ENCODE measurements at places on chromosomes 1 and 21. TPM values are rescaled to one million over a fixed set of nuclear protein-coding genes. Genes with fewer than 3 reads are reported as not detected.

GRCh38 chr1:17080880-17081279, 27.0 kb upstream of the SDHB start:
- no peaks in the 10 kb centered on the region for H3K36me3 ChIP-seq
- H3K4me1 ChIP-seq, result no peaks in the 10 kb centered on the region
- H3K27me3 ChIP-seq, result peaks cover 7% of the 10 kb centered on the region

DNA sequence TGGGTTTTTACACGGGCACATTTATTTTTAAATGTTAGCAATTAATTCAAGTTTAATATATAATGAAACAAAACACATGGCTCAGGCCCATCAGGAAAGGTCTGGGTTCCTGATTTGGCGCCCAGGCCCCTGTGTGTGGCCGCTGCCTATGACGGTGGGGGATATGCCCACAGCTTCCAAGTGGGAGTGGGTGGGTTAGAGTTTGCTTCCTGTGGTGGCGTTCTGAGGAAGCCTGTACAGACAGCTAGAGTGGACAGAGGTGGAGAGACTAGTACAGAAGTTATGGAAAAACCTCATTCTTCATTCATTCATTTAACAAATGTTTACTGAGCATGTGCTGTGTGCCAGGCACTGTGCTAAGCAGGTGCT, 22.4 kb upstream of the EPS8L3 start:
- H3K4me1 ChIP-seq, result peaks cover 28% of the 10 kb centered on the region
- no peaks in the 10 kb centered on the region for H3K27me3 ChIP-seq
- no peak for DNase-seq
- H3K36me3 ChIP-seq, result no peaks in the 10 kb centered on the region

DNA sequence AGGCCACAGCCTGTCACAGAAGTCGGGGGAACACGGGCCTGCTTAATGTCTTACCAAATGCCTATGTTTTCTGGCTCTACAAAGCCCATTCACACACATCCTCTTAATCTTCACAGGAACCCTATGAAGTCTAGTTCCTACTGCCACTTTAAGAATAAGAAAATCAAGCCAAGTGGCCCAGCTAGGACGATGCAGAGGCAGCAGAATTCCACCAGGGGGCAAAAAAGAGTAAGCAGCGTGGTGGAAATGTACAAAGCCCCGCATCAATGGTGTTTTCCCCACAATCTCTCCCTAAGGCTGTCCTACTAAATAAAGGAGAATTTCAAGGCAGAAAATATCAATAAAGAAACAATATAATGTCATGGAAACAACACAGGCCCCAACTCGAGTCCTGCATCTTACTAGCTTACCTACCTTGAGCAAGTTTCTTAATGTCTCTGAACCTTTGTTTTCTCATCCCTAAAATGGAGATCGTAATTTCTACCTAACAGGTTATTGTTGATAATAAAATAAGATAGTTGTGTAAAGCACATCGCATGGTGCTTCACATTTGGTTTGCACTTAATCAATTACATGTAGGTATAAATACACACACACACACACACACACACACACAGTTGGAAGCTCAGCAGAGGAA, 21.4 kb downstream of the SEC16B start:
- no peak for DNase-seq
- peaks cover 5% of the 10 kb centered on the region for H3K27me3 ChIP-seq
- no peak overlapping the region for H3K4me3 ChIP-seq
- no peaks in the 10 kb centered on the region for H3K4me1 ChIP-seq
- H3K27ac ChIP-seq, result no peak overlapping the region
- H3K36me3 ChIP-seq, result no peaks in the 10 kb centered on the region

- H3K27ac ChIP-seq, result no peak overlapping the region
- DNase-seq, result no peak
- H3K36me3 ChIP-seq, result peaks cover 1% of the 10 kb centered on the region
- H3K4me1 ChIP-seq, result peaks cover 28% of the 10 kb centered on the region
- peak overlapping the region; percentile 68 for H3K4me3 ChIP-seq
These were observed 516 bp upstream of the NMNAT2 start for GRCh38 chr1:183418696-183419095.

- H3K36me3 ChIP-seq, result peaks cover 90% of the 10 kb centered on the region
- H3K27me3 ChIP-seq, result no peaks in the 10 kb centered on the region
- no peak overlapping the region for H3K4me3 ChIP-seq
- no peak for DNase-seq
- peaks cover 49% of the 10 kb centered on the region for H3K4me1 ChIP-seq
These were observed 13.4 kb downstream of the TSNAX start for GRCh38 chr1:231541842-231542241.

GRCh38 chr1:233293556-233294446, 1.7 kb downstream of the PCNX2 start:
- H3K27me3 ChIP-seq, result no peaks in the 10 kb centered on the region
- H3K27ac ChIP-seq, result peak overlapping the region; percentile 84
- H3K4me3 ChIP-seq, result peak overlapping the region; percentile 53
- H3K4me1 ChIP-seq, result peaks cover 34% of the 10 kb centered on the region
- DNase-seq, result no peak
- H3K36me3 ChIP-seq, result peaks cover 6% of the 10 kb centered on the region

DNA sequence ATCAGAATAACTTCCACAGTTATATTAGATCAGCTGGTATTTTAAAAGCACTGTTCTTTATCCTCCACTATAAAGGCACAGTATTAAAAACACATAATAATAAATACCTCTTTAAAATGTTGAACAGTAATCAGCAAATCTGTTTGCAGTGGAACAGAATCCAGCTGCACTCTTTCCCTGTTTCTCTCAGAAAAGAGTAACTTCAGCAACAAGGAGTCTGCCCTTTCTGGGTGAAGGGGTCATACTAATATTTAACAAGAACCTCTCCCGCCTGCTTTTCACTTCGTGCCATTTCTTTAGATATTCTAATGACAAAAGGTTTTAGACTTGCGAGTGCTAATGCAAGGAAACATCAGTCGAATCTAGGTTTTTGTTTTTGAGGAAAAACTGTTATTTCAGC, 194.2 kb upstream of the FMN2 start:
- peaks cover 1% of the 10 kb centered on the region for H3K27me3 ChIP-seq
- no peaks in the 10 kb centered on the region for H3K4me1 ChIP-seq
- DNase-seq, result no peak
- H3K27ac ChIP-seq, result no peak overlapping the region

- H3K36me3 ChIP-seq, result no peaks in the 10 kb centered on the region
- no peak overlapping the region for H3K27ac ChIP-seq
- no peaks in the 10 kb centered on the region for H3K27me3 ChIP-seq
These were observed 42.4 kb downstream of the PKP1 start for GRCh38 chr1:201325678-201326060.

DNA sequence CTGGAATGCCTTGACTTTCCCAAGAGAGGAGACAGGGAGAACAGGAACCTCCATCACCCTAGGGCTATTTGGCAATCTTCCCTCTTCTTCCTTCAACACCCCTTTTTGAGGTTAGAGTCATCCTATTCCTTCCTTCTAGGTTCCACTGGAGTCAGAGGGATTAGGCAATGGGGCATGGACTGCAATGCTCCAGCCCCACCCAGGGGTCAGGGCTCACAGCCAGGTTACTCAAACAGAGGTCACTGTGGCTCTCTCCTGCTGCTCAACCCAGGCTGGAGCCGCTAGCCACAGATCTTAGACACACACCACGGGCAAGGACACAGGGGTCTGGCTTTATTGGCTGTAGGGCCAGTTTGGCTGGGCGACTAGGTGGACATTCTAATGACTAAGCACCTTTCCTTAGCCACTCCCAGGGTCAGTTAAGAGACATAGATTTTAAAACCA, 145.5 kb upstream of the NRIP1 start:
- H3K27ac ChIP-seq, result no peak overlapping the region
- no peak for DNase-seq
- H3K4me3 ChIP-seq, result no peak overlapping the region
- H3K27me3 ChIP-seq, result peaks cover 16% of the 10 kb centered on the region
- no peaks in the 10 kb centered on the region for H3K36me3 ChIP-seq

DNA sequence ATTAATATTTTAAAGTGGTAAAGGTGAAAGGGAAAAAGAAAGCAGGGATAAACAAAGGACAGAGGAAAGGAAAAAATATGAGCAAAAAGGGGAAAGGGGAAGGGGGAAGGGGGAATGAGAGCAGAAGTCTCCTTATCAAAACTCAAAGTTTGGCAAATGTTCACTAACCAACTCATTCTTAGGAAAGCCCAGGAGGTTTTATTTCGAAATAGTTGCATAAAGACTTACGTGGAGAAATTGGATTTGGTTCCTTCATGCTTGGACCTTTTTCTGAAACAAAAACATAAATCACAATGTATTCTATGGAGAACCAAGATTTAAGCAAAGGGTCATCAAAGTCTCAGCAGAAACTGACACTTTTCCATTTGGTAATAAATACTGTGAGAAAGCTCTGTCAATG, 188.1 kb downstream of the TGFBR3 start:
- H3K36me3 ChIP-seq, result peaks cover 15% of the 10 kb centered on the region
- DNase-seq, result no peak
- H3K27ac ChIP-seq, result peak overlapping the region; percentile 90
- no peaks in the 10 kb centered on the region for H3K27me3 ChIP-seq
- peak overlapping the region; percentile 71 for H3K4me3 ChIP-seq

GRCh38 chr1:108828074-108828961, 28.6 kb downstream of the AKNAD1 start:
- no peak overlapping the region for H3K4me3 ChIP-seq
- no peaks in the 10 kb centered on the region for H3K36me3 ChIP-seq
- H3K4me1 ChIP-seq, result peaks cover 5% of the 10 kb centered on the region
- no peak overlapping the region for H3K27ac ChIP-seq
- DNase-seq, result peak; percentile 61
- no peaks in the 10 kb centered on the region for H3K27me3 ChIP-seq

DNA sequence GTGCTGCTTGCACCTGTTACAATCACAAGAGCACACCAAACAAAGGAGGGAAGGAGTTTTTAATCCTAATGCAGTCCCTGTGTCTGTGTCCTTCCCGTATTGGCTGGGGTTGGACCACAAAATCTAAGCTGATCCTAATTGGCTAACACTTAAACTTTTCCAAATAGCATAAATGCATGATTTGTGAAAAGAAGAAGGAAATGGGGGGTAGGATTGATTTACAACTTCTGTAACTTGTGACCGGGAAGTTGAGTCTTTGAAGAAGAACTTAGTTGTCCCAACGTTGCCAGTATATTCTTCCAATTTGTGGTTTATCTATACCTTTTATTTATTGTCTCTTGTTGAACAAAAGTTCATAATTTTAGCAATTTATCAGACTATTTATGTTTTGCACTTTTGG, 11.8 kb upstream of the IPP start:
- DNase-seq, result no peak
- H3K27me3 ChIP-seq, result no peaks in the 10 kb centered on the region
- H3K4me3 ChIP-seq, result no peak overlapping the region
- H3K36me3 ChIP-seq, result peaks cover 4% of the 10 kb centered on the region
- H3K27ac ChIP-seq, result no peak overlapping the region
- no peaks in the 10 kb centered on the region for H3K4me1 ChIP-seq

DNA sequence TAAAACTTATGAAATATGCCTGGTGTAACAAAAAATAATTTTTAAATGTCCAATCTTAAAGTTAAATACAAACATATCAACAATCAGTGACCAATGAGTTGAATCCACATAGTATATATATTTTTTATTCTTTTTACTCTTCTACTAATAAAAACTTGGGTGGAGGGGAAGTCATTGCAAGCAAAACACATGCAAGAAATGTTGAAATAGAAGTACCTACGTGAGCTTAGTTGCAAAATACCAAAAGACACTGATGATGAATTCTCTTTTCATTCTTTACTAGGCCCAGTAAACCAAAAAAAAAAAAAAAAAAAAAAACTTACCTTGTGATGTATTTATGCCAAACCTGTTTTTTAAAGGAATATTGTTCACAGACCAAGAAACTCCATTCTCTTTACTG, 26.4 kb upstream of the PLA2G4A start:
- H3K27me3 ChIP-seq, result no peaks in the 10 kb centered on the region
- H3K4me1 ChIP-seq, result no peaks in the 10 kb centered on the region
- no peak overlapping the region for H3K27ac ChIP-seq

DNA sequence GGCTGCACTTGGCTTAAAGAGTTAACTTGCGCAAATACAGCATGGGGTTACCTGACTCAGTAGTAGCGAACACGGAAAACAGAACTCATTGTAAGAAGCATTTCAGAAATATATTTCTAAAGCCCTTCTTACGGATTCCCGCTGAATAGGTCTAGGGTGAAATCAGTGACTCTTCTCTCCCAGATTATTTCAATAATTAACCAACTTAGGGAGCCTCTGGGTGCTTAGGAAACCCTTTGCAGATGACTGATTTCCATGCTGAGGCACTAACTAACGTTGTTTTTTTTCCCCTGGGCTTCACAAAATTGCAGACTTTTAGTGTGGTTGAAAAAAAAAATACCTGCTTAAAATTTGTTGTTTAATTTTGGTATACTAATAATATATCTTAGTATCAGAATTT, 40.3 kb downstream of the BTG3 start:
- H3K27ac ChIP-seq, result no peak overlapping the region
- no peak for DNase-seq
- H3K27me3 ChIP-seq, result no peaks in the 10 kb centered on the region
- no peak overlapping the region for H3K4me3 ChIP-seq
- H3K4me1 ChIP-seq, result peaks cover 2% of the 10 kb centered on the region

DNA sequence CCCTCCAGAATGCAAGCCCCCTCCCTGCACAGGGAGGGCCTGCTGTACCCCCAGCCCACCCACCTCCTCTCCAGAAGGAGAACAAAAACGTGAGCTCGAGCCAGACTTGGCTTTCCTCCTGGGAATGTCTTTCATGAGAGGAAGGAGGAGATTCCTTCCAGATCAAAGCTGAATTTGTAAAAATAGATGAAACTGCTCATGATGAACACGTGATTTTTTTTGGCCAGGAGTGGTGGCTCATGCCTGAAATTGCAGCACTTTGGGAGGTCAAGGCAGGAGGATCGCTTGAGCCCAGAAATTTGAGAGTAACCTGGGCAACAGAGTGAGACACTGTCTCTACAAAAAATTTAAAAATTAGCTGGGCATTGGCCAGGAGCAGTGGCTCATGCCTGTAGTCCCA, 21.8 kb downstream of the GPR157 start:
- H3K4me1 ChIP-seq, result no peaks in the 10 kb centered on the region
- no peak overlapping the region for H3K4me3 ChIP-seq
- H3K36me3 ChIP-seq, result peaks cover 46% of the 10 kb centered on the region
- no peak for DNase-seq
- no peaks in the 10 kb centered on the region for H3K27me3 ChIP-seq

GRCh38 chr1:239570878-239571277, 184.5 kb downstream of the CHRM3 start:
- H3K4me1 ChIP-seq, result no peaks in the 10 kb centered on the region
- no peak overlapping the region for H3K4me3 ChIP-seq
- DNase-seq, result no peak
- H3K27ac ChIP-seq, result no peak overlapping the region
- no peaks in the 10 kb centered on the region for H3K27me3 ChIP-seq

GRCh38 chr1:224300346-224300745, 29.6 kb downstream of the NVL start:
- no peak overlapping the region for H3K27ac ChIP-seq
- H3K27me3 ChIP-seq, result no peaks in the 10 kb centered on the region
- no peak for DNase-seq
- no peak overlapping the region for H3K4me3 ChIP-seq
- peaks cover 5% of the 10 kb centered on the region for H3K36me3 ChIP-seq

- peaks cover 5% of the 10 kb centered on the region for H3K36me3 ChIP-seq
- no peak overlapping the region for H3K27ac ChIP-seq
These were observed 297.4 kb downstream of the TM2D1 start for GRCh38 chr1:61427510-61427909.

The VASH2 gene
- not detected for total RNA-seq

The S100A3 gene
- total RNA-seq, result not detected

The OLIG1 gene
- total RNA-seq, result not detected

The AADACL3 gene
- not detected for total RNA-seq

The SPATA46 gene
- total RNA-seq, result not detected

The OR2T34 gene
- total RNA-seq, result not detected

The TMOD4 gene
- total RNA-seq, result 2.0 TPM

The TNFRSF9 gene
- total RNA-seq, result 0.25 TPM

The FAM177B gene
- 1.0 TPM for total RNA-seq

The TFF3 gene
- not detected for total RNA-seq

The EVI5 gene
- total RNA-seq, result 1.8 TPM

The PRAMEF7 gene
- not detected for total RNA-seq

The ZSWIM5 gene
- total RNA-seq, result 1.2 TPM

The SLC44A3 gene
- total RNA-seq, result not detected

The RHOU gene
- total RNA-seq, result 0.27 TPM
